Stimulated activated CD8-positive, alpha-beta memory T cell treated with anti-CD3 and anti-CD28 coated beads, Interleukin-2, amount 100 ng/mL, for 1 hour (primary cell): ENCODE measurements at places on chromosomes 3 and 15.

- DNase-seq, result no peak
Measured at GRCh38 chr15:47685141-47685870, 32.0 kb upstream of the SEMA6D start.

GRCh38 chr15:33048255-33048654, 146.3 kb downstream of the FMN1 start:
- no peak for DNase-seq

DNA sequence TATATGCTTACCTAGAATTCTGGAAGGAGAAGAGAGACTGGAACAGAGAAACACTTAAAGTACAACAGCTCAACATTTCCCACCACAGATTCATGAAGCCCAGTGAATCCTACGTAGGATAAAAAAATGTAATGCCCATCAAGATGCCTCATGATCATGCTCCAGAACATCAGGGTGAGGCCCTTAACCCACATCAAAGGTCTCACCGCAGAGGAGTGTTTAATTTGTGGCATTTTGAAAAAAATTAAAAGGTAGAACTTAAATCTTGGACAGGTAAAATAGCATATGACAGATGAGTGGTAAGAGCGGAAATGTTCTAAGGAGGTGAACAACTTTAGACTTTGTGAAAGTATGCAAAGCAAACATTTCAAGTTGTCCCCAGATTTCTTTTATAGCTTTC, 9.7 kb upstream of the SLC6A20 start:
- no peak for DNase-seq

DNA sequence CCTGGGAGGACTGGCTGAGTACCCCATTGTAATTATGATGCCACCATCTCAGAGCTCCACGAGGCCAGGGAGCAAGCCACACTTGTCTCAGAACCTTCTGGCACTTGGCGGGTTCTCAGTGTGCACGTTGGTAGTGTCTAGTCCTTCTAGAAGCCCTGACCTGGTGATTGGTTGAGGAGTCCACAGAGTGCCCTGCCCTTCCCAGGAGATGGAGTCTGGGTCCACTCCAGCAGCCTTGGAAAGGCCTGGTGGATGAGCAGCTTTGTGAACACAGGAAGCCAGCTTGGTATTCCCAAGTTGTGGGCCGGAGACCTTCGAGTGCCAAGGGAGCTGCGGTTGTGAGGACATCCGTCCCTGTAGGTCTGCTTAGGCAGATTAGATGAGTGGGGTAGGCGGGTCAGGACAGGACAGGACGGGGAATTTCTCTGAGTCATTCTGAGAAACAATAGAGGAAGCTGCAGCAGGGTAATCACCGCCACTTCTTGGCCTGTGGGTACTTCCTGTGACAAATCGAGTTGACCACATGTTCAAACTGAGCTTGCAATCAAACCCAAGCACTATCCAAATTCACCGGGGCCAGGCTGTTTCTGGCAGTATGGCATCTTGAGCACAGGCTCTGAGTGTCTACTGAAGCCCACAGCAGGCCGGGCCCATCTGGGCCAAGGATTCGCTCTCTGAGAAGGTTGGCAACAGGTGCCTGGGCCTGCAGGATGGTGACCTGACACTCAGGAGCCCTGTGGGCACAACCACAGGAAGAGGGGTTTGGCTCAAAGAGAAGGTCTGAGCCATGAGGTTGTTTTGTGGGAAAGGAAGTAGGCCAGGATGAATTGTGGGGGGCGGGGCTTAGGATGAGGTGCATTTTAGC, 71.5 kb upstream of the PLXNA1 start:
- peak; percentile 47 for DNase-seq

GRCh38 chr3:42736081-42736480, 33.5 kb upstream of the HHATL start:
- no peak for DNase-seq

- DNase-seq, result no peak
Measured at GRCh38 chr3:109631897-109632296, 294.6 kb upstream of the DPPA4 start.

GRCh38 chr15:33866101-33866737, 102.1 kb upstream of the CHRM5 start:
- no peak for DNase-seq

GRCh38 chr15:80999623-81000036, 1.1 kb upstream of the TLNRD1 start:
- no peak for DNase-seq

DNA sequence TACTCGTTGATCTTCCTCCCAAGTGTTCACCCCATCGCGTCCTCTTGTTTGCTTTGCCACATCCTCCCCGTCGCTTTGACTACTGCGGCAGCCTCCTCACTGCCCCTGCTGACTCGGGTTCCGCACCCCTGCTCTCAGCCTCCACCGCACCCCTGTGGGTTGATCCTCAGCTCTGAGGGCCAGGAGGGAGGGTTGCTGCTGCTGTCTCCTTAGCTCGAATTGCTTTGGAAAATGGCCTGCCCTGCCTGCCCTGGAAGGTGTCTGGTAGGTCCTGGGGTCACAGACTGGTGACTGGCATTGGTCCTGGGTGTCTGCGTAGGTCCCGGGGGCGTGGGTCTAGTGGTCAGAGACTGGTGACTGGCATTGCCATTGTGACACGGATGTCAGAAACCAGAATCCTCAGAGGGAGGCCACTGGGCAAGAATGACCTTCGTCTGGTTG, 9.4 kb downstream of the MUC4 start:
- no peak for DNase-seq

- DNase-seq, result no peak
Measured at GRCh38 chr15:91559066-91559465, 294.4 kb upstream of the SLCO3A1 start.

DNA sequence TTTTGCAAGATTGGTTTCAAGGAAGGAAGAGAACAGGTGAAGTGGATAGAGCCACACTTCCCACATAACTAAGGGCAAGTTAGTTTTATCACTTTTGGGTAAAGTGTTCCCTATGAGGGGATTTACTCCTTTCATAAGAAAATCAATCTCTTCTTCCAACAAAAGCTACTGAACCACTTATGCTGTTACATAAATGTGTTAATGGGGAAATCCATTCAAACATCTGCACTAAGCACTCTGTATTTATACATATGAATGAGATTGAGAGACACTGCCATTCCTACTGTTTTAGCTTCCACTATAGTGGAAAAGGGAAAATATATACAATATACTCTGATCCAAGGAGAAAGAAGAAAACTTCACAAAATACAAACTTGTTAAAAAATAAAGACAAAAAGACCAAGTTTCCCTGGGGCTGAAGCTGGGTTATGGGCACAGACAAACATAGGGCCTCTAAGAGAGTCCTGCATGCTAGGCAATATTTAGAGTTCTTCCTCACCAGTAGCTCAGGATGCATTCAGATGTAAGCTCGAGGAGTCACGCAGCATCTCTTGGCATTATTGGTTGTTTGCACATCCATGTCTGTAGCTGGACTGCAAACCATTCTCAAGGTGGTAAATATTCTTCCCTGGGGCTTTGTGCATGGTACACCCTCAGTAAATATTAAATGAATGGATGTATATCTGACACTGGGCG, 454.2 kb downstream of the FGF12 start:
- DNase-seq, result no peak

DNA sequence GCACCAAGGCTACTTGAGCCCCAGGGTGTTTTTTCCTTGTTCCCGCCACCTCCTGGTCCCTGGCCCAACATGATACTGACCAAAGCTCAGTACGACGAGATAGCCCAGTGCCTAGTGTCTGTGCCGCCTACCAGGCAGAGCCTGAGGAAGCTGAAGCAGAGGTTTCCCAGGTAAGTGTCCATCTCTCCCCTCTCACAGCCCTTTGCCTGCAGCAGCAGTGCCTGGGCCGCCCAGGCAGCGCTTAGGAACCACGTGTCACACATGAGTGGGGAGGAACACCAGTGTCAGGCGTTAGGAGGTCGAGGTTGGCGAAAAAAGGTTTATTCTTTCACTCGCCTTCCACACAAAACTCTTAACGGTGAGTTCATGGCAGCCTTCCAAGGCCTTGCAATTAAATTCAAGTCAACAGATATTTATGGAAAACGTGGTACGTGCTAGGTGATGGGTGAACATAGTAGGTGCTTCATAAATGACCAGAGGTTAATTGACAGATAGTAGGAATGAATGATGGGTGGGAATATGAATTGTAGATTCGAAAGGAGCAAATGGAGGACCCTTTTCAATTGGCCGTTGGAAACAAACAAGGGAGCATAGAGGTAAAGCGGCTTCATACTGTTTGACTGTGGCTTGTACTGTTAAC, 486 bp downstream of the CDIN1 start:
- DNase-seq, result no peak

DNA sequence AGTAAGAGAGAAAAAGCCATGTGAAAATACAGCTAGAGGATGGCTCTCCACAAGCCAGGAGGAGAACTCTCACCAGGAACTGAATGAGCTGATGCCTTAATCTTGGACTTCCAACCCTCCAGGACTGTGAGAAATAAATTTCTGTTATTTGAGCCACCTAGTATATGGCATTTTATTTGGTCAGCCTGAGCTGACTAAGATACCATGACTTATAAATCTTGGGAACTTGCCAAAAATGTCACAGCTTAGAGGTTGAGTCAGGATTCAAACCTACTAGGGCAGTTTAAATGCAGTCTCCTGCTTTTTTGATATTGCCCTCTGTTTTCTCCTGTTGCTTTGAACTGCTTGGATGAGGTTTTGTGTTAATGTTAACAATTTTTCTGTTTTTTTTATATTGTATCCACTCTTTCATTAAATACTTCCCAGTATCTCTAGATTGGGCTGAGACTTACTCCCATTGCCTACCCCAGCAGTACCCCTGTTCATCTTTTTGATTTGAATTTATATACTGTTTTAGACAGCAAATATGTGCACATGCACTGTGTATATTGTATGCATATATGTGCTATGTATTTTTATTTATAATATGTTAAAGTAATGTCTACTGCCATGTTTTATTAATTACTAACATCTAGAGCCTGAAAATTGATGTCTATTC, 1223.2 kb downstream of the OTOL1 start:
- DNase-seq, result no peak

- no peak for DNase-seq
Measured at GRCh38 chr3:50657407-50657806, 17.3 kb upstream of the DOCK3 start.

DNA sequence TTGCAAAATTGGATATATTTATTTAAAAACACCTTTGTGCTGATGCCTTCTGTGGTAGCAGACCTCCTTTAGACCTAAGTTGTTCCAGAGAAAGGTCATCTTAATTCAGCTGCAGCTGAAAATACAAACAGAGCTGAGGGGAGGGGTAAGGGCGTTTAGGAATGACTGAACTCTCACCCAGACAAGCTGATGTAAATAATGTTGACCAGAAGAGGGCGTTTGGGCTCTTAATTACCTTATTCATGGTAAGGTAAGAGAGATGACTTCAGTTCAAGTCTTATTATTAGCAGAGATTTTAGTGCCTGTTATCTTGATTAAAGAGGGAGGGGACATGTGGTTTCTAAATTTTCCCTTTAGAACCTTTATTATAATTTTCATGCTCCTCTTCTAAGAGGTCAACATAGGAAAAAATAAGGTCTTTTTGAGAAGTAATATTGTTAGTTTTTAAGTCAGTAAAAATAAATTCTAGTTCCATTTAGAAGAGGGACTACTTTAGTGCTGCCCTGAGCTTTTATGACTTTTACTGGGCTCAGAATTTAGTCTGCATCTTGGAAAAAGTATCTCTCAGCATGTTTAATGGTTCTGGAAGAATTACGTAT, 46.3 kb downstream of the GPR171 start:
- DNase-seq, result no peak

GRCh38 chr3:143826296-143826695, 22.0 kb downstream of the SLC9A9 start:
- DNase-seq, result no peak

DNA sequence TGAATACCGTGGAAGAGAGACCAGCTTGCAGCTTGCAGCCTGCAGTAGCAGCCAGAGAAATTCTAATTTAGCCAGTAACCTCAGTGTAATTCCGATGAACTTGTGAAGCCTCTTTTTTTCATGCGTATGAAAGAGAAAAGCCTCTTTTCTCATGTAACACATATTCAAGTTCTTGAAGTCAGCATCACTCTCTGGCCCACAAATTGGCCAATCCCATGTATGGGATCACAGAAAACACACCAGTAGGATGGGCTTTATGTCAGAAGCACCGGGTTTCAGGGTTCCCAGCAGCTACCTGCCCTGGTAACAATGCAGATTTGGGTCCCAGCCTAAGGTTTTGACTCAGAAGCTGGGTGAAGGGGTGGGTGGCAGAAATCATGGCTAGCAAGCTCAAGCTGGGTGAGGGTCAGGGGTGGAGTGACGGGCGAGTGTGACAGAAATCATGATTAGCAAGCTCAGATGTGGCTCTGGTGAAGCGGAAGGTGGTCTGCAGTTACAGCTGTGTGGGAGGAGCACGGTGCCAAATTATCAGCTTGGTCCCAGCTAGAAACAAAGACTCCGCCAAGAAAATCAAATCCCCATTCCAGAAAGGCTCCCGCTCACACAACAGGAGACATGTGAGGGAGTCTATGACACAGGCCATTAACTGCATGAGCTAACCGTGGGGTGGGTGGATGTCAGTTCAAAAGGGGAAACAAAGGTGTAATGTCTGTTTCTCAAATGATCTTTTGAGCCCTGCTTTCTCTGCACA, 86.6 kb downstream of the SNRK start:
- DNase-seq, result no peak

GRCh38 chr3:29972320-29972993, 633.9 kb upstream of the TGFBR2 start:
- DNase-seq, result no peak

- DNase-seq, result no peak
Measured at GRCh38 chr3:128563439-128563838, 70.4 kb upstream of the GATA2 start.

- no peak for DNase-seq
Measured at GRCh38 chr15:89402518-89402805, 67.8 kb upstream of the POLG start.

- DNase-seq, result no peak
Measured at GRCh38 chr15:49904296-49904695, 214.7 kb downstream of the ATP8B4 start.

GRCh38 chr3:147246906-147247305, 159.4 kb downstream of the ZIC4 start:
- no peak for DNase-seq

- no peak for DNase-seq
Measured at GRCh38 chr3:30643763-30644462, 37.5 kb downstream of the TGFBR2 start.

- DNase-seq, result no peak
Measured at GRCh38 chr3:177474652-177475355, 277.5 kb upstream of the TBL1XR1 start.

DNA sequence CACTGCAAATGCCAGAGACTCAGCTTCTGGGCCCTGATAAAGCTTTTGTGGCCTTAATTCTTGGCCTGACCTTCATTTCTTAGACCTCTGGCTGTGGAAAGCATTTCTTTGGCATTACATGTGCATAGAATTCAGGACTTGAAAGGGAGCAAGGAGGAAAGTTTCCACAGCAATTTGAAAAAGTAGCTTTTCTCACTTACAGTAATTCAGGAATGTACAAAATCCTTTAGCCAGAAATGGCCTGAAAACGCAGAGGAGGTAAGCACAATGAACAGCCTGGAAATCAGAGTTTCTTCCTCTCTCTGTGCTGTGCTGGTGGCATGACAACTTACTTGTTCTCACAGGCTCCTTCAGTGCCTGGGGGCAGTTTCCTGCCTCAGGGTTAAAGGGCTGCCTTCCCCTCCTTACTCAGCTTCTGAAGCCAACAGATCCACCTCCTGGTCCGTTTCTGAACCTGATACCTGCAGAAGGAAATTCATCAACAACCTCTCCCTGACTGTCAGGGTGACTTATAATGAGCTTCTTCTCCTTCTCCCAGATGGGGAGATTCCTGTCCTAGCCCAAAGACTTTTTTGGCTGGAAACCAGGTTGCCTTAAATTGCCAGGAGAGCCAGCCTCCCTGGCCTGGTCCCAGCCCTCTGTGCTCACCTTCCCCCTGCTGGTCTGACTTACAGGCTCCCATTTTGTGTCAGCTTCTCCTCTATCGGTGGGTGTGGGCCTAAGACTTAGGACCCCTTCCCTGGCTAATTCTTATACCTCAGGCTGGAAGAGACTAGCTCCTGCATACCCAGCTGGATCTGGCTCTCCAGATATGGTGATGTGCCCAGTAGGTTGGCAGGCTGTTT, 102.3 kb downstream of the MYRIP start:
- no peak for DNase-seq
